ENCODE measurements at places on chromosomes 6 and 20.

GRCh38 chr6:145848541-145848940 lies 33.9 kb upstream of the FBXO30 start:
- no peak for DNase-seq

DNA sequence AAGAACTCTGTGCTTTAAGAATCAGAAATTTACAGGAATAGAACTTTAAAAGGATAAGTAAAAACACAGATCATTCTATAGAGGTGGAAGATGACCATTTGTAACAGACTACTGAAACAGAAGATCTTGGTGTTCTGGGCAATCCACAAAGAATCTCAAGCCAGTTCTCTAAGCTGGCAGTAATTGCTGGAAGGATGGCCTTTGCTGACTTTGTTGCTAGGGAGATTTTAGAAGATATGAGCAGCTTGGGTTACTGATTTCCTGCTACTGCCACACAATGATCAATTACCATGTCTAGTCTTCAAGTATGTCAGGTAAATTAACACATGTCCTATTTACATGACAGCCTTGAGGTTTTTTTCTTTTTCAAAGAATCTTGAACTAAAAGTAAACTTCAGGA lies 31.1 kb downstream of the SNAP91 start:
- DNase-seq: no peak

GRCh38 chr6:26232940-26233648 lies 131.9 kb upstream of the BTN3A2 start:
- no peak for DNase-seq

GRCh38 chr6:25006565-25007001 lies 70.8 kb upstream of the RIPOR2 start:
- DNase-seq: peak; percentile 51

- DNase-seq: no peak
Observed at GRCh38 chr20:40953856-40954255, 74.8 kb upstream of the TOP1 start.

DNA sequence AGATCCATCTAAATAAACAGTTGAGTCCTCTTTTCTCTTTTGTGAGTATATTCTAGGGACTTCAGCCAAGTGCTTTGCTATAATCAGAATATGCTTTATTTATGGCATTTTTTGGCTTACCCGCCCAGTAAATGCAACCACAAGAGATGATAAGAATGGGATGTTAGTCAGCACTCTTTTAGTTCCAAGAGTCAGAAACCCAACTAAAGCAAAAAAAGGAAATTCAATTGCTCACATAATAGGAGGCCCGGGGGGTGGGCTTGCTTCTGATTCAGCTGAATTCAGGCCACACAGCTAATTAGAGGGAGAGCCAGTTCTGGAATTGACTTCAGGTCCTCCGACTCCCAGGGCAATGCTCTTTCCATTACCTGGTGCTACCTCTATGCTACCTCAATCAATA lies 250.6 kb downstream of the FARS2 start:
- no peak for DNase-seq

DNA sequence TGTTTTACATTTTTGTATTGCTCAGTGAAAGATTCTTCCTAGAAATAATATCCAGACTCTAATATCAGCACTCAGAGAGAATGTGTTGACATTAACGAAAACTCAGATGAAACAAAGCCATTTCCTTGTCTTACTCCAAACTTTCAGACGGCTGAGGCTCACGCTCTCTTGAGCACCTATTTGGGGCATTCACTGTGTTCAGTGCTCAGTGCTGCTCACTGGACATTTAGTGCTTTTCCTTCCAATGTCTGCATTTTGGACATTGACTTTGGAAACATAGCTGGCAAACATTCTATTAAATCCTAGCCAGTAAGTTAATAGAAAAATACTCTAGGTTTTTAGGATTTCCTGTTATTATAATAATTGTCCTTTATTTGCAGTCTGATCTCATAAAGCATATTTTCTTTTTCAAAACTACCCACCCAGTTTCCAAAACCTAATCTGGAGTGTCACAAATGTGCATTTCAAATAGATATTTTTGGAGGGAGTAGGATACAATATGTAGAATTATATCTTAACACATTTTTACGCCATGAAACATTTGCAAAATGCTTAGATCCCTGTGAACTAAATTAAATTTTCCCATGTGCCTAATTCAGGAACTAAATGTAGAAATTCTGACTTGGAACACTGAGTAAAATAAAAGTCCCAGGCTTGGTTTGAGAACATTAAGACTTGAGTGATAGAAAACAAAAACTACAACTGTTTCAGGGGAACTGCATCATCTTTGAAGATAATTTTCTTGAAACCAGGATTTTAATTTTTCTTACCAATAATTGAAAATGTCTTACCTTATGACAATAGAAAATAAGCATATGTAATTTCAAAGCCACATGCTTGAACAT lies 91.7 kb upstream of the B3GAT2 start:
- no peak for DNase-seq

DNA sequence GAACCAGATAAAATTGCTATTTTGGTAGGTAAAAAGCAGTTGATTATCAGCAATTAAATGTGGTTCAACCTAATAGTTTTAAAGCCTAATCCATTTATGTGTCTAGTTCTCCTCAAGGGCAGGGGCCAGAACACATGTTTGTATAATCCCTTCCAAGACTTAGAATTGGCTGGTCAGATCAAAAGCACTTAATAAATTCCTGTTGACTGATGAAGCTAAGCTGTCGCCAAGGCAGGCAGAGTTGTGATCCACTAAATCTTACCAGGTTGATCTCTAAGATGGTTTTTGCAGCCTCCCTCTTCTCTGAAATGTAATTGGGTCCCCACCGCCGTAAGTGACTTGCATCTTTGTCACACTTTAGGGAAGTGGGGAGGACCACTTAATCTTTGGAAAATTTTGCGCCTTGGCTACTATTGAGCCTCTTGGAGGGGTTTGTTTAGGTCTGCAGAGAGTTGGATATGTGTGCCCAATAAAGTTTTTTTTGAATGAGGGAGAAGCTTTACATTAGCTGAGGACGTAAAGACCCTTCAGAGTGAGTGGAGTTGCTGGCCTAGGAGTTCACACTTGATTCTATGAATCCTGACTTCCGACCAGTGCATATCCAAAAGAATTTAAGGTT lies 65.9 kb downstream of the PHF20 start:
- no peak for DNase-seq

- no peak for DNase-seq
Observed at GRCh38 chr6:140427842-140428241, 1053.4 kb upstream of the CITED2 start.

- no peak for DNase-seq
Observed at GRCh38 chr6:1390946-1391799, 1.8 kb downstream of the FOXF2 start.

DNA sequence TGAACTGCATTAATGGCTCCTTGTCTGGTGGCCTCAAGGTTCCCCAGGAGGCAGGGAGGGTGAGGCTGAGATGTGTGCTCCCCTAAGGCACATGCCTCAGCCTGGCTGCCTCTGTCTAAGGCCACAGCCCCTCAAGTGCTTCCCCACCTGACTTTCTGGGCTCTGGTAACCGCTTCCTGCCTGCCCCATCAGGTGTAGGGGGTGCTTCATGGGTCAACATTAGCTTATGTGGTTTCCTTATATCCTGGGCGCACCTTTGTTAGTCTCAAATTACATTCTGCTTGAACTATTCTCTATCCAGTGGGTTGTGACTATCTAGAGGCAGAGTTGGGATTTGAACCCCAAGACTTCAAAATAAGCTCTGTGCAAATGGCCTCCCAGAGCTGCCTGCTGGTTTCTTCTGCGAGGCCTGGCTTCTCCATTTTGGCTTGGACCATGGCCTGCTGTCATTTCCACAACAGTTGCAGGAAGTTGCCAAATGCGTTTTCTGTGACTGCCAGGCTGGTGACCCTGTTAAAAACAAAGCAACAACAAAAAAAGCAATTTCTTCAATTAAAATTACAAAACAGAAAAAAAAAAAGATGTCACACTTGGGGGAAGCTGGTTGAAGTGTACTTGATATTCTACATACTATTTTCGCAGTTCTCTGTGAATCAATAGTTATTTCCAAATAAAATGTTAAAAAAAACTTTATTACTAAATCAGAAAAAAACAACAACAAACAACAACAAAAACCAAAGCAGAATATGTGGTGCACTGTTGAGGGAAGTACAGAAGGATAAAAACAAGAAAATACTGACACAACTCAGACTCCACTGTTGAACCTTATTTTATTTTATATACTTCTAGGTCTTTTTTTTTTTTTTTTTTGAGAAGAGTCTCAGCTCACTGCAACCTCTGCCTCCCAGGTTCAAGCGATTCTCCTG lies 20.0 kb upstream of the ZNFX1 start:
- DNase-seq: peak; percentile 56

- no peak for DNase-seq
Observed at GRCh38 chr6:34011264-34011663, 134.6 kb downstream of the GRM4 start.

DNA sequence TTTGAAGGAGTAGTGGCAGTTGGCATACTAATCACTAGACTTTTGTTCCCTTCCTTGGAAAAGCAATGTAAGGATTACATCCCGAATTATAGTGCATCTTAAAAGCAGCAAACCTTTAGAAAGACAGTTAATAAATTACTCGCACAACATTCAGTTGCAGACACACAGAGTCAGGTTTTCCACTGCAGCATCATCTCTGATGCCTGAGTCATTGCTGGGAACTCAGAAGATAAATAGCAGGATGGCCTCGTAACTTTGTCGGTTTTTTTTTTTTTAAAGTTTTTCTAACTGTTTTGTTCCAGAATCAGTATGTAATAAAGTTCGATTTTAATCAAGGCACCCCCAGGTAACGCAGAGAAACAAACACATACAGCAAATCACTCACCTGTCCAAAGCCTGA lies 34.3 kb downstream of the GJA10 start:
- no peak for DNase-seq

DNA sequence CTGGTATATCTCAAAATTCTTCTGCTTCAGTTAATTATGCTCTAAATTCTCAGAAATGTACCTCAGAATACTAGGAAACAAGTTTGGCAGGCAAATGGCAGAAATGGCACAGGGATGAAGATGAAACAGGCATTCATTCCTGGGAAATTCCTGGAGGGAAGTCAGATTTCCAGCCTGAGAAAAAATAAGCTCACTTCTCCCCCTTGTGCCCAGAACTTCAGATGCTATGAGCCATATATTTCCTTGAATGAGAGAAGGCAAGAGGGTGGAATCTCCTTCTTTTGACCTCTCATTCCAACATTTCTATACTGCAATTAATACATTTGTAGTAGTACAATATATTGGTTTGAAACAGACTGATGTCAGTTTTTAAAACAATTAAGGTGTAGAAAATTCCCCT lies 22.8 kb downstream of the RGS17 start:
- no peak for DNase-seq

GRCh38 chr6:90187437-90188121 lies 109.1 kb downstream of the BACH2 start:
- DNase-seq: no peak

- DNase-seq: no peak
Observed at GRCh38 chr20:7994809-7995208, 24.8 kb downstream of the TMX4 start.

DNA sequence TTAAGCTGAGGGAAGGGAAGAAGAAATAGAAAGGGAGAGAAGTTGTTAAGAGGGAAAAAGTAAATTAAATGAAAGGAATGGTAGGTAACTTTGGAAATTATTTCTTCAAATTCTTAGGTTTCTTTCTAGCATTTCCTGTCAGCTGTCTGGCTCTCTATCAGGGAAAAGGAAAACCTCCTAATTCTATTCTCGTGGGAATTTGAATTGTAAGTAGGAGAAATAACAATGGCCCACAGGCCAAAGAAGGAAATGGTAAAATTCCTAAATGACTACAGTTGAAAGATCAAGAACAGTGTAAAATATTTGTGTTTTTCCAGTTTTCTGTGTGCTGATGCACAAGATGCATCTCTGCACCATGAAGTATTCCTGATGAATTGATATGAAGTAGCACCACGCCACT lies 173.0 kb downstream of the IBTK start:
- DNase-seq: no peak

DNA sequence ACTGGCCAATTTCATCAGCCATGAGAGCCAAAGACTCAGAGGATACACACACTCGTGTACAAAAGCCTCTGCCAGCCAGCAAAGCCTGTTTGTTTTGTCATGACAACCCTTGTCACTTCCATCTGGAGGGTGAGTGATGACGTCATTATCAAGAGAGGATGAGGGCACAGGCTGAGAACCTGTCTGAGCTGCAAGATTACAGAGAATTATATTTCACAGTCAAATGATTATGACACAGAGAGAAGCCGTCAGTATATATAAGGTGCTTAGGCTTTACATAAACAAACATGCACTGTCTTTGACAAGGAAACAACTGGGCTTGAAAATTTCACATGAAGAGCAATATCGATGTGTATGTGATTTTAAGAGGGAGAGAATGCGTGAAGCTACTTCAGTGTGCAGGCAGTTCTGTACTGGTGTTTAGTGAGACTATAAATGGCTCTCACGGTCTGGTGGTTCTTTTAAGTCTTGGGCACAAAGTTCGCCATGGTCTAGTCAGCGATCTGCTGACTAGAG lies 36.5 kb upstream of the BCLAF1 start:
- DNase-seq: no peak

GRCh38 chr20:1909097-1909496 lies 13.9 kb downstream of the SIRPA start:
- DNase-seq: no peak

DNA sequence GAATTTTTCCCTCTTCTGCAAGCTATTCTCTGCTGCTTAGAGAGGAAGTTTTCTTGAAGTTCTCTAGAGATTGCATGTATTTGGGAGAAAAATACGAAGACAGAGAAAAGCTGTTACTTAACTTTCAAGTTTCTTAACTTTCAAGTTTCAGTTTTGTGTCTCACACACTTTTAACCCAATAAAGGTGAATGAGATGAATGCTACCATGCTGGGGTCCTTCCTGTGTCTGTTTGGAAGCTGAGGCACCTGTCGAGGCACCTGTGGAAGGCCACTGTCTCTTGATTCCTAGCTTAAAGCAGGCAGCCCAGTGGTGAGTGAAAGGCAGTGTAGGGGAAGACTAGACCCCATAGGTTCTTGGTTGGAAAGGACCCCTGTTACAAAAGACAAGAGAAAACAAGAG lies 372.8 kb upstream of the JARID2 start:
- no peak for DNase-seq

DNA sequence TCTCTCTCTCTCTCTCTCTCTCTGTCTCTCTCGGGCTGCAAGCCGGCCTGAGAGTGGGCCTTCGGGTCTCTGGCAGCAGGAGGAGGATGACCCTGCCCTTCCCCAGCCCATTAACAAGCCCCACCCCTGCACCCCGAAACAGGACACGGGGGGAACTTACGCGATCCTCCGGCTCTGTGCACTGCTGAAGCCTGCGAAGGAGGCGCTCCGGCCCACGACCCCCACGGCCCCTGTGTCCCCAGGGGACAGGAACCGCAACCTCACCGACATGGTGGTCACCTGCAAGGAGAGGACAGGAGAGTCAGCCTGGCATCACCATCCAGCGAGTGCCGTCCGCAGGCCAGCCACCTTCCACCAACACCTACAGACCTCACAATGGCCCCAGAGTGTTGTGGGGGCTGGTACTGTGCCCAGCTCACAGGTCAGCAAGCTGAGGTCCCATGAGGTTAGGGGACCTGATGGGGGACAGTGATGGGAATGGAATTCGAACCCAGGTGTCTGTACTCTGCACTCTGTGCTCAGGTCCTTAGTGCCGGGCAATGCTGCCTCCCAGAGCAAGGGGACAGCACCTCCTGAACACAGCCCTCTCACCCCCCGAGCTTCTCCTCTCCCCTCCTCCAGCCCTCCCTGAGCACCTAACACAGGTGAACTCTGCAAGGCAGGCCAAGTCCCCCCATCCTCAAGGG lies 60.6 kb downstream of the RIPOR3 start:
- no peak for DNase-seq

All from KG1 (cell line).